Caudate nucleus (tissue), 63 donors: ENCODE measurements at places on chromosomes 13 and 19.

- DNase-seq: no peak
These were observed 33.6 kb upstream of the FFAR2 start for GRCh38 chr19:35414442-35414841.

DNA sequence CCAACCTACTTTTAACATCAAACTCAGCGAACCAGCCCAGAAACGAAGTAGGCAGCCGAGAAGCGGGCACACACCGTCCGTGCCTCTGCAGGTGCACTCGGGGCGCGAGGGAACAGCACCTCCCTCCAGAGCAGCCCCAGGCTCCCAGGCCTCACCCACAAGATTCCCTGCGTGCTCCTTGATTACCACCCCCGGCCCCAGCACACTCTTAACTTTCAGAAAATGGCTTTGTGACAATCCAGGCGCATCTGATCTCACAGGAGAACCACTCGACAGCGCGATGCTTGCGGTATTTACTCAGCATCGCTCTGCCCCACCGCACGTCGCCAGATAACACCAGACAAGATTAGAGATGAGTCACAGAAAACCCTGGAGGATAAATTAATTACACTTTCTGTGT is 134.9 kb upstream of the SPACA7 start:
- DNase-seq: no peak

GRCh38 chr13:35057858-35058257 is 115.8 kb downstream of the NBEA start:
- no peak for DNase-seq

DNA sequence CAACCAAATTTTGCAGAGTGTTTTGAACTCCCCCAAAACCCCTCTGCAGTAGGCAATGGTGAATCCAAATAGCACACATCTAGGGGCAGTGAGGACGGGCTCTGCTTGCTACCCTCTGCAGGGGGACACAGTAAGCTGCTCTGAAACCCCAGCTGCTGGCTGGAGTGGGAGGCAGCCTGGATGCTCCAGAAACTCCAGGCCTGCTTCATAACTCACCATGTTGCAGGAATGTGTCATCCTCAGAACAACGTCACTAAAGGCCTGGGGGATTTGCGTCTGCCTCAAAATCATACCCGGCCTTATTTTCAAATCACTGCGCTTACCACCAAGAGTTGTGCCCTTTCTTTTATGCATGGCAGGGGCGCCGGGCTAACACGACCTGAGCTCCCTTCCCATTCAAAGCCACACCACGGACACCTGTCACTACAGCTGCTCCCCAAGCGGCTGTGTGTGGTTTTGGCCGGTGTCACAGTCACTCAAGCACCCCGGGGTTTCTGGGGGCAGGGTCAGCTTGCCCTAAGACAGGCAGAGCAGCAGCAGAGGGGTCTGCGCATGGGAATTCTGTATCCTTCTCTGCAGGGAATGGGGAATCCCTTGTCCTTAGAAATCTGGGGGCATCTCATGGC is 93.9 kb downstream of the TSHZ3 start:
- DNase-seq: no peak

DNA sequence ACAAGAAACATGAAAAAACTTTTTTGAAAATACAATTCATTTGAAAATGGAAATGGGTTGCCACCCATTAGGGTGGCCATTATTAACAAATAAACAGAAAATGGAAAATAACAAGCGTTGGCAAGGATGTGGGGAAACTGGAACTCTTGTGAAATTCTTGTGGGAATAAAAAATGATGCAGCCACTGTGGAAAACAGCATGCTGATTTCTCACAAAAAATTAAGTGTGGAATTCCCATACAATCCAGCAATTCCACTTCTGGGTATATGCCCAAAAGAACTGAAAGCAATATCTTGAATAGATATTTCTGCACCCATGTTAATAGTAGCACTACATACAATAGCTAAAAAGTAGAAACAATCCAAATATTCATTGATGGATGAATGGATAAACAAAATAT is 165.2 kb downstream of the DCLK1 start:
- no peak for DNase-seq

- DNase-seq: no peak
These were observed 2.2 kb upstream of the KANK2 start for GRCh38 chr19:11199517-11199916.

DNA sequence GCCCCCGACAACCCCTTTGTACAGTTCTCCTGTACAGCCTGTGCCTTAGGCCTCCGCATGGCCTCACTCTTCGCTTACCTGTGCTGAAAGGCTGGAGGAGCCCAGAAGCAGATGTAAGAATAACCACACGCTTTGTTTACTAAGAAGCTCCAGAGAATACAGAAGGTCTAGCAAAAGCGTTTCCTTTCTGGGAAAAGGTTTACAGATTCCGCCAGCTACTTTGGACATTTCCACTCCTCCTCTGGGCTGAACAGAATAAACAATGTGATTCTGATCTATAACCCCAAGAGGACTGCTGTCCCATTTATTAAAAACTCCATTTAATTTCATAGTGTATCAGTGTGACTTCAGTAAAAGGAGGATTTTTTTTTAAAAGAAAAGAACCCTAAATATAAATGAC is 339.2 kb downstream of the DNAJC15 start:
- DNase-seq: no peak

DNA sequence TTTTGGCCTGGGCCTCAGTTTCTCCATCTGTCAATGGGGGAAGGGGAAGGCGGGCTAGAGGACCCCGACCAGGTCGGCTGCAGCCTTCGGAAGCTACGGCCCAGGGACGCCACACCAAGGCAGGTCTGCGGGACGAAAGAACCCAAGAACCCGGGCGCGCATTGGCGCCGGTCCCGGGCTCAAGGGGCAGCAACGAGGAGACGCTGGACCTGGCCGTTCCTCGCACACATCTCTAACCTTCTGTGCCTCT is 739 bp upstream of the ILF3 start:
- no peak for DNase-seq

- no peak for DNase-seq
These were observed 6.0 kb upstream of the STK24 start for GRCh38 chr13:98582947-98583346.

DNA sequence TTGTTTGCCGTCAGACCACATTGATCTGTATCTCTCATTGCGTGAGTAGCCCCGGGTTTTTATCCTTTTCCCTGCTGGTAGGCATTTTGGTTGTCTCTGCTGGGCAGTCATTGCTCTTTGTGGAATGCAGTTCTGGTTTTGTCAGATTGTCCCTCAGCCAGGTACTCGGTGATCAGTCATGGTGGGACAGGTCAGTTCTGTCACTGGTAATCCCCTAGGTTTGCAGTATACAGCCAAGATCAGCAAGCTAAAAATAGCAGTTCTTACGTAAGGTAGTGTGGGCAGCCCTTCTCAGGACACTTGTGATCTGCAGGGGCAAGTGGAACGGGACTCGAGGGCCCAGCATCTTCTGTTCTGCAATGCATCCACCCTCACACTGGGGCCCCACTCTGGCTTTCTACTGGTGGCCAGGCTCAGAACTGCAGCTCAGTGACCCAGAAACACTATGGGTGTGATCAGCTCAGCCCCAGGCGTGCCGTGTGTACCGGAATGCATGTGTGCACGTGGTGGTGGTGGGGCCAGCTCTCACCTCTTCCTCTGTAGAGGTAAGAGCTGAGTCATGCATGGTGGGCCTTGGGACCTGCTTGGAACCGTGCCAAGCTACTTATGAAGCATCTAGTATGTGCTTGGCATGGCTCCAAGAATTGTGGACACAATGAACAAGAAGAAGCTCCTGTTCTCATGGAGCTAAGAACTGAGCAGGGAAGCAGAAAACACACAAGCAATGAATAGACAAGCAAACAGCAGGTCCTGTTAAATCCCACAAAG is 6.3 kb downstream of the PLEKHF1 start:
- no peak for DNase-seq

- no peak for DNase-seq
These were observed 155.5 kb downstream of the TBC1D4 start for GRCh38 chr13:75326173-75327134.

- no peak for DNase-seq
These were observed 3.6 kb downstream of the ARHGAP45 start for GRCh38 chr19:1070576-1070930.

GRCh38 chr19:18368504-18369222 is 17.3 kb upstream of the GDF15 start:
- no peak for DNase-seq

- DNase-seq: no peak
These were observed 35.4 kb downstream of the DNAJC15 start for GRCh38 chr13:43058831-43059230.

- peak; percentile 11 for DNase-seq
These were observed 18.9 kb upstream of the EPHX3 start for GRCh38 chr19:15251010-15251748.

DNA sequence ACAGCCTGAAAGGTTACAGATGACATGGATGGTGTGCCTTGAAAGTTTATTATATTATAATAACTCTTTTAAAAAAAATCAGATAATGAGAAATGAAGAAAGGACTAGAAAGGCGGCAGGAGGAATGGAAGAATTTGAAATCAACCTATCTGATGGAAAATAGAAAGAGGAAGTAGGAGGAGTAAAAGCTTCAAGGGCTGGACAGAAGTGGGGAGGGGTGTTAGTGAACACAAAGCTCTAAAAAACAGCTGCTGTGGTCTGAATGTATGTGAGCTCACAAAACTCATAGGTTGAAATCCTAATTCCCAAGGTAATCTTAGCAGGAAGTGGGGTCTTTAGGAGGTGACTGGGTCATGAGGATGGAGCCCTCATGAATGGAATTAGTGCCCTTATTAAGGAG is 19.5 kb downstream of the CCDC70 start:
- no peak for DNase-seq

DNA sequence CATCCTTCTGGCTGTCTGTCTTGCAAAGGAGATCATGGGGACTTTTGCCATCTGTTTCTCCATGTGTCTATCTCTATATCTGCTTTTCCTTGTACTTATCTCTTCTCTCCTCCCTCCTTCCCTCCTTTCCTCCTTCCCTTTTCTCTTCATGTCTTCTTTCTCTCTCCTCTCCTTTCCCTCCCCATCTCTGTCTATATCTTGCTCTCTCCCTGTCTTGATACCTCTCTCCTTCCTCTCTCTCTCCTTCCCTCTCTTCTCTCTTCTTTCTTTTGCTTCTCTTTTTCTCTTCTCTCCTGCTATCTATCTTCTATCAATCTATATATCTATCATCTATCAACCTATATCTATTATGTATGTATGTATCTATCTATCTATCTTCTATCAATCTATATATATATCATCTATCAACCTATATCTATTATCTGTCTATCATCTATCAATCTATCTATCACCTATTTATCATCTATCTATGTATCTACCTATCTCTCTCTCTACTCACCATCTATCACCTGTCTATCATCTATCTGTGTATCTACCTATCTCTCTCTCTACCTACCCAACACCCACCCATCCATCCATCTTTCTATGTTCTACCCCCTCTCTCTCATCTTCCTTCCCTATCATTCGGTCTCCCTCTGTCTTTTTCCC is 27.5 kb downstream of the SPTBN4 start:
- DNase-seq: no peak

GRCh38 chr19:48630296-48631063 is 6.7 kb downstream of the DBP start:
- no peak for DNase-seq

DNA sequence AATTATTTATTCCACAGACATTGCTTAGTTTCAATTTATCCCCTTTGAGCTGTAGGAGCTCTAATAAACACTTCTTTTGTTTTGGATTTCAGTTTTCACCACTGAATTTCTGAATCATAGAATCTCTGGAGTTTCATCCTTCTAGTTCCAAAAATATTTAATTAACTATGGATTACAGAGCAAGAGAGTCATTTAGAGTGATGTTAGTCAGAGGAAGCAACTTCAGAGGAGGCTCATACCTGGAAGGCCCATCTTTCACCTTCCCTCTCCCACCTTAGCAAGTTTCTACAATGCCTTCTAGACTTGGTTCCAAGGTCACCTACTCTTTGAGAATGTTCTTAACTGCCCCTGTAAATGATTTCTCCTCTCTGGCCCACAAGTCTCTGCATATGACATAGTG is 353.2 kb downstream of the SPRY2 start:
- DNase-seq: no peak
